ENCODE measurements at places on chromosomes 3 and 15.

- no peak for DNase-seq
Measured at GRCh38 chr15:26676115-26676514, 96.8 kb downstream of the GABRB3 start.

GRCh38 chr3:49882166-49882565 is 12.5 kb upstream of the CAMKV start:
- no peak for DNase-seq

DNA sequence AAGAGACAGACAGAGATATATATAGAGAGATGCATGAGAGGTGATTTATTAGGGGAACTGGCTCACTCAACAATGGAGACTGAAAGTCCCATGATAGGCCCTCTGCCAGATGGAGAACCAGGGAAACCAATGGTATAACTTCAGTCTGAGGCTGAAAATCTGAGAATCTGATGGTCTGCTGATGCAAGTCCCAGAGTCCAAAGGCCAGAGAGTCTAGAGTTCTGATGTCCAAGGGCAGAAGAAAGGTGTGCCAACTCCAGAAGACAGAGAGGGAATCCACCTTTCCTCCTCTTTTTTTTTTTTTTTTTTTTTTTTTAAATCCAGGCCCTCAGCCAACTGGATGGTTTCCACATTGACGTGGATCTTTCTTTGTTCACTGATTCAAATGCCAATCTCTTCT is 197.9 kb upstream of the MEIS2 start:
- no peak for DNase-seq

- DNase-seq = peak; percentile 23
Measured at GRCh38 chr3:98994128-98994762, 92.8 kb upstream of the DCBLD2 start.

GRCh38 chr3:8499181-8499611 is 2.4 kb upstream of the LMCD1 start:
- no peak for DNase-seq
